Peyer's patch (tissue), 4 donors: ENCODE measurements at places on chromosomes 5 and 9.

- no peak for DNase-seq
Observed at GRCh38 chr5:27266184-27266583, 227.8 kb upstream of the CDH9 start.

DNA sequence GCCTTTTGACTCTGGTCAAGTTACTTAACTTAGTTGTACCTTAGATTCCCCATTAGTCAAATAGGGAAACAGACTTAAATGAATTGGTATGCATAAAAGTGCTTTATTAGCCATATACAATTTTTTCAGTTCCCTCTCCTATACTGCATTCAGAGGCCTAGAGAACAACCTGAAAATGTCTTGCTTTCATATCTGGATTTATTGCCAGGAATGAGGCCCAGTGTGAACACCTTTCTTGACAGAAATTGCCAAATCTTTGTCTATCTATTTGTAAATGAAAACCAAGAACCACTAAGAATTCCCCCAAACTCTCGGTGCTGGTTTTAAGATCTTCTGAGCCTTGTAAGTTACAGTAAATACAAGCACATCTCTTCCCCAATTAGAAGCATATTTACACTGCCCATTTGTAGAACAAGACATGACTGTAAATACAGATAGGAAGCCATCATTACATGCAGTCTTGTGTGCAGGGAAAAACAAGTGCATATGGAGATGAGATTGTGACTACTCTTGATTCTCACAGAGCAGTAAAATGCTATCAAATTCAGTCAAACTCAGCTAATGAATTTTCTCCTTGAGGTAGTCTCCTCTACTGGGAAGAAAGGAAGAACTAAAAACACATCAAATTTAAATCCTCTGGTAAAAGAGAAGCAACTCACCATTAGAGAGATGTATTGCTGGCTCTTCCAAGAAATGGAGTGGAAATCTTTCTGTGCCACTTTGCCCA, 5.2 kb upstream of the FAM13B start:
- DNase-seq: no peak

DNA sequence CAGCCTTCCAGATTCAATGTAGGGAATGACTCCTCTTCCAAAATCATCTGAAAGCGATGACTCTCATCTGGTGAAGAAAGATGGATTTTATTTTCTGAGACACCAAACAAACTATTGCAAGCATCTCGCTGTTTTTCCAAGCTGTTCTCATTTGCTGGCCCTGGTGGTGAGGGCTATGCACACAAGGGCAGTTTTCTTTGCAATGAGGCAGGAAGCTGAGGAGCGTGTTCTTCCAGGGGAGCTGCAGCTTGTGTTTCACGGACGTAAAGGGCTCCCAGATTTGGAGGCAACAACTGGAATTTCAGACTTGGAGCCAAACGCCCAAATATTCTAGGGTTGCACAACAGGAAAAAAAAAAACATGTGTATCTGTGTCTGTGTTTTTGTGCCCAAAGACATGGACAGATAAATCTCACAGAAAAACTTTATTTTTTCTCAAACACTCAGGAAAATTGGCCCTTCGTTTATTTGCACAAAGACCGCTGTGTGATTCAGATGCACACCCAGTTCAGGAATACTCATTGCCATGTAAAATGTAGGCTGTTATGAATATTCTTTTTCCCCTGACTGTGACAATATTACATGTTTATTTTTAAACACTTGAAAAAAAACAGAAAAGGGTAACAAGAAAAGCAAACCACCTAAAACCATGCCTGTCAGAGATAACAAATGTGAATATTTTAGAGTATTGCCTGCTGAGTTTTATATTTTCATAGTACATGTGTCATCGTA, 151.3 kb downstream of the GAS1 start:
- no peak for DNase-seq

DNA sequence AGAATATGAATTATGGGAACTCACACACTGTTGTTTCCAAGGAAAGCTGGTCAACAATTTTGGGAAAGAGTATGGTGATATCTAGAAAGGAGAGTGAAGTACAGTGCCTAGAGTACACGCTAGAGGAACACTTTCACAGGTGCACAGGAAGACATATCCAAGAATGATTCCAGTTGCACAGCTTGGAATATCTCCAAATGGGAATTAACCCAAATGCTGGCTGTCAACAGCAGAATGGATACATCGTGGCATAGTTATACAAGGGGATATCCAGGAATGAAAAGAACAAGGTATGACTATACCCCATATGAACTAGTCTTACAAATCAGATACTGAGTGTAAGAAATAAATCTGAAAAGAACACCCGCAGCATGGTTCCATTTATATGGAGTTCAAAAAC, 231.3 kb downstream of the FSTL4 start:
- DNase-seq: no peak

- DNase-seq: no peak
Observed at GRCh38 chr5:87051502-87052113, 216.1 kb upstream of the RASA1 start.

GRCh38 chr9:113525831-113526230, 62.3 kb downstream of the RGS3 start:
- DNase-seq: peak; percentile 46

- DNase-seq: no peak
Observed at GRCh38 chr5:87231037-87231808, 36.5 kb upstream of the RASA1 start.

DNA sequence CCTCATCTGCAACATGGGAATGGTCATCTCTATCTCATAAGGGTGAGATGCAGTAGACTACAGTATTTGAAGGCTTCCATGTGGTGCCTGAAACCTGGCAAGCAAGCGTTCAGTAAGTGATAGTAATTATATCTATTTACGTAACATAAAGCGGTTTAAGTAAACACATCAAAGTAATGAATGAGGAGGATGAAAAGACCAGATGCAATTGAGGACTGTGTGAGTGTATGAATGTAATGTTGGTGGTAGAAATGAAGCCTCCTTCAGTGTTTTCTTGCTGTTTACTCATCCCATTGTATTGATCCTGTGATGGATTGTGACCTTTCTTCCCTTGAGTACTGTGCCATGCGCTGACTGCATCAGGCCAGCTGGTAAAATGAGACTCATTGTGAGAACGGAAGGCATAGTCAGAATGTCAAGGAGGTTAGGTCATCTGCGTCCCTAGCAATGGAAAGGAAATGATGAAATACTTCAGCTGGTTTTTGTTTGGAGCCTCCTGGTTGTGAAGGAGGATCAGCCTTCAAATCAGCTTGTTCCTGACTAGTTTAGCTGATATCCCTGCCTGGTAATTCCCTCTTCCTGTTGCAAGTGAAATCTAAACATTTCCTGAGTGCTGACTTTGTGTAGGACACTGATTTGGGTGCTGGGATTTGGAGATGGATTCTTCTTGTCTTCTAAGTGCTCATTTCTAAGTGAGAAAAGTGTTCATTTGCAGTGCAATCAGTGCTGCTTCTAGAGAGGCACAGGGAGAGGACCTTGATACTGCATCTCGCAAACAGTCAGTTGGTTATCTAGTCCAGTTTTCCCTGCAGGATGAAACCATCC, 35.6 kb downstream of the TNFSF8 start:
- DNase-seq: no peak

DNA sequence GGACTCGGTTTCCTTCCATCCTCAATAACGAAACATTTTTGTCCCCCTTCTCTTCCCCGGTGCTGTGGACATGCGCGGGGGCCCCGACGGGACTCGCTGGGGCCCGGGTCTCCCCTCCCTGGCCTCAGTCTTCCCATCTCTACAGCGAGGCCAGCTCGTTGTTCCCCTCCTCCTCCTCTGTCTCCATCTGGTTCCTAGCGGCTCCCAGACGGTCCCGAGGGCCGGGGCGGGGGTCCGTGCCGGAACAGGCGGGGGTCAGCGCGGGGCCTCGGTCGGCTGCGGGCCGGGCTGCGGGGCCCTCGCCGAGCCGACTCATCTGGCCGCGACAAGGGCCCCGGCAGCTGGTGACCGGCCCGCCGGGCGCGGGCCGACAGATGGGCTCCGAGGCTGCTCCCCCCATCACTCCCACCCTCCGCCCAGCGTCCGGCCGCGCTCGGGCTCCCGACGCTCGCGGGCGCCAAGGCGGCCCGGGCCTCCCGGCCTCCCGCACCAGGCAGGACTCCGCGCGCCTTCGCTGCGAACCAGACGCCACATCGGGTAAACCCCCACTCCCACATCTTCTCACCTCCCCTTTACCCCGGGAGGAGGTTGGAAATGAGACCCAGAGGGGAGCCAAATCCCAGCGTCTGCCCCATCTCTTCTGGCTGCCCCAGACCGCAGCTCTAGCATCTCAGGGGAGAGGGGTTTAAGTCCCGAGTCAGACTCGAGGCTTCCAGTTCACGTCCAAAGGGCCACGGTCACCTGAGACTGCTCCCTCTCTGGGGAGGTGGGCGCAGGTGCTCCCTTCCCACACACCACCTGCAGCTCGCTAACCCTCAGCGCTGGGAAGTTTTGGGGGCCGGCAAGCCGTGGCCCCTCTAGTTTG, 8.1 kb downstream of the BARHL1 start:
- no peak for DNase-seq

DNA sequence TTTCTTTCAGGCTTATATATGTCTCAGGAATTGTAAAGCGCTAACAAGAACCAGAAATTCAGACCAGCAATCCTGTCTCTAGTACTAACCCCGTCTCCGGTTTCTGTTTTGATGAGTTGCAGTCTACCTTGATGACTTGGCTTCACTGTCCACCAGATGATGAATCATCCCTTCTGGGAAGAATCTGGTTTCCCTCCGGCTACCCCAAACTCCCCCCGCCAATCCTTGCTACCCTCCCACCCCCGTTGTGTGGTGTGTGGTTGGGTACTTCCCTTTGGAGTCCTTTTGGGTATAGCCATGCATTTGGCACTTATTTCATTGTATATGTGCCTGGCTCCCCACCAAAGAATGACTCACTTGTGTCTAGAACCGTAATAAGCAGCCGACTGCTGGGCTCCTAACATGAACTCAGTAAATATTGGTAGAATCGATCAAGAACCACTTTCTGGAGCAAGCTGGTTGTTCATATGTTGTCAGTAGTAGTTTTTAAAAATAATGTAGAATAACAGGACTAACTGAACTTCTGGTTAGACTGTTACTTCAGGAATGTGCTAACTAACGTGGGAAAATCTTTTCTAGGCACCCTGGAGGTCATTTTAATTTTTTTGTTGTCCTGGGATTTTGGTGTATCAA, 8.3 kb upstream of the TGFBI start:
- DNase-seq: no peak

GRCh38 chr5:177362610-177363507, 5.1 kb downstream of the RGS14 start:
- DNase-seq: peak; percentile 88

DNA sequence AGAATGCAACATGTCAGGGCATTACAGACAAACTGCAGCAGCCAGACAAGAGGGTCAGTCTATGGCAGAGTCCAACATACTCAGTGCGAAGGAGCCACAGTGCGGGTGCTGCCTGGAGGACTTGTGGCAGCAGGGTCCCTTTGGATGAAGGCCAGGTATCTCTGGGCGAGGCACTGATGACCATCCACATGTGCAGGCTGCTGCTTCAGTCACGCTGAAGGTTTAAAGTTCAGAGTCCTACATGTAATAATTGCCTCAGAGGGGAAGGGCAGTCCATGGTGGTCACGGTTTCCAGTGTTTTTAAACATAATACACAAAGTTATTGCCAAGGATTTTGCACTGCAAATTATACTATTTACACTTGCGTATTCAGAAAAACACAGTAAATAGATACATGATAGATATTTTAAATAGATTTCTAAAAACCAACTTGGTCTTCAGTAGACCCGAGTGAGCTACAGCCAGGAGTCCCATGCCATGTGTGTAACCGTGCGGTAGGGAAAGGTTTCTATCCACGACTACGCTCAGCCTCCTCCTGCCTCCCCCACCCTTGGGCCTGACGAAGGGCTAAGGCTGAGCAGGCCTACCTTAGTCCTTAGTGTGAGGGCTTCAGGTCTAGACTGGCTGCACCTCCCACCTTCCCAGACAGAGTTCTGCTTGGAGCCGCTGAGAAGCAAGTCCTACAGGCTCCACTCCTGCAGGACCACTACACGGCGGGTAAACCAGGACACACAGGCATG, 76.2 kb downstream of the GPR21 start:
- peak; percentile 81 for DNase-seq
